Inflammatory macrophage treated with lipopolysaccharide for 4 hours (primary cell): ENCODE measurements at places on chromosomes 3 and 15.

DNA sequence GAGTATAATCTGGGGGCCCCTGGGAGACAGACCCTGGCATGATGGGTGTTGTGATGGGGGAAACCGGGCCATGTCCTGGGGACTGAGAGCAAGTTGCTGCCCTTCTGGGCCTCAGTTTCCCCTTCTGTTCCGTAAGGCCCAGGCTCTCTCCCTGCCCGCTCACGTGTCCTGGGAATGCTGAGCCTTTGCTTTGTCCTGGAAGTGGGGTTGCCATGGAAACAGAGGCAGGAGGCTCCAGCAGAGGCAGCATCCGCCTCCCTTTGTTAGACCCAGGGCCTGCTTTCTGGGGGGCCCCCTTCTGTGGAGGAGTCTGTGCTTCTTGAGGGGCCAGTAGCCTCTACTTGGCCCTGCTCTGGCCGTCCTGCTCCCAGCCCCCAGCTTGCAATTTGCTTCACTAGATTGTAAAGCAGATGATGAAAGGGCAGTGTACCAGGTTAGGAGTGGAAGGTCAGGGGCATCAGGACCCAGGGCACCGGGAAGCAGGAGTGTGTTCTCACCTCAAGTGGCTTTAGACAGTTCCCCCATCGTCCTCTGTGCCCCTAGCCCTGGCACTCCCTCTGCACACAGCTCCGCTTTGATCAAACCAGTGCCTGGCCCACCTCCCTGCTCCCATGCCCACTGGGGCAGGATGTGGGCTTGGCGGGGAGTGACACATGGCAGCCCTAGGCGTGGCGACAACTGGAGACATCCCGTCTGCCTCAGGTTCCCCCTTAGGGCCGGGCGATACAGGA lies 105.6 kb downstream of the FBLN2 start:
- no peak for DNase-seq

GRCh38 chr15:90291679-90292356 lies 26.3 kb downstream of the NGRN start:
- peak; percentile 15 for DNase-seq

DNA sequence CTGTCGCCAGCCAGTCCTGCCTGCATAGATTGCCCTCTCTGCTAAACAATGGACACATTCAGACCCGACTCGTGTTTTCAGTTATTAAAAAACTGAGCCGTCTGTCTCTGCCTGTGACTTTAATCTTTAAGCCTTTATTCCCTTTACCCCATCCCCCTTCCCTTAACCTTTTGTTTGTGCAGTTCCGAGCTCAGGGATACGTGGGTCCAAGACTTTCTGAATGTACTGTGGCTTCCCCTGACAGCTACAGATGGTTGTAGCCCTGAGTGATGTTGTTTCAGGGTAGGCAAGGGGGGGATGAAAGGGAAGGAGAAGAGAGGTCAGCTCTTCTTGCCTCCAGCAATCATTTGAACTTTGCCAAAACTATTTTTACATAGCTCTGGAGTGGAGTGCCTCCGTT lies 44.6 kb downstream of the EEFSEC start:
- DNase-seq, result no peak

DNA sequence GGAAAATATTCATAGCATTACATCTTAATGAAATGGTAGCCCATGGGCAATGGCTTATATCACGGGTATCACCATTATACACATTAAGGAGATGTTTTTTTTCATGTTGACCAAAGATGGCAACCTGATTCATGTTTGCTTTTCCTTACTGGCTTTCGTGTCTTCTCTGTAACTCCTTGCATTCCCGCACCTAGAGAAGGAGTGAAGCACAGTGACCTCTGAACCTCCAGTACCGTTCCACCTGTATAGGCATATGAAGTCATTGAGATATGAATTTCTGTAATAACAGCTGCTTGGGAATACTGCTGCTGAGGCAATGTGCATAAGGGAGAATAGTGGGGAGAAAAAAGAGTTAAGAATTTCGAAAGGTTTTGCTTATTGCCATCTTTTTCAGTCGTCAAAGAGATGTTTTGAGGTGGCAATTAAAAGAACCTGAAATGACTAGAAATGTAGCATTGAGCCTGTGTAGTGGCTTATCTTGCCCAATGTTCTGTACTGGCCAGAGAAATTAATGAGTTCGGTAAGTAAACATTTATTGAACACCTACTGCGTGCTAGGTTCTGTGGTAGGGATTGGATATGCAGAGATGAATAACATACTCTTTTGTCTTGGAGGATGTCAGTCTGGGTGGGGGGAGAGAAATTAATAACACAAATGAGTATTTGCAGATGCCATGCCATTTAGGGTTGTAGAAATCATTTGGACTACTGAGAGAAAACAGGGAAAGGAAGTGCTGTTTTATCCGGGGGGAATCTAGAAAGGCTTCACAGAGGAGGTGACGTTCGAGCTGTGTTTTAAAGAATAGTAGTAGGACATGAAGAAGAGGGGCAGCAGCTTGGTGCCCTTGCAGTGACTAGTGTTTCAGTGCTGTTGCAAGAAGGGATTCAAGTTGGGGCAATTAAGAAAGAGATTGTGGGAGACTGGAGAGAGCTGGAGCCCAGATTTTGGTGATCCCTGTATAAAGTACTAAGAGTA lies 2.5 kb downstream of the FEM1B start:
- DNase-seq, result peak; percentile 35

- no peak for DNase-seq
Measured at GRCh38 chr3:124823648-124824047, 63.5 kb downstream of the ITGB5 start.

DNA sequence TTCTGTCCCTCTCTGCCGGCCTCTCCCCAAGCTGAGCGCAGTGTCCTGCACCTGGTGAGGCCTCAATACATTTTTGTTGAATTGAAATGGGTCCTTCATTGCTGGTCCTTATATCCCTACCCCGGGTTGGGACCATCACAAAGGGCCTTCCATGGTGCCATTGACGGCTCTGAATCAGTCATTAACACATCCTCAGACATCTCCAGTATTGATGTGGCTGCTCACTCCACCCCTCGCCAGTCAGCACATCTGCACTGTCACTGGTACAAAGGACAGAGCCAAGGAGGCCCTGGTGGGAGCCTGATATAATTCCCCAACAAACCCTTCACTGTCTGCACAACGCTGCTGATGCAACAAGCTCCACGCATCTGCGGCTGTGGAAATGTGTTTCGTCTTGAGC lies 191.6 kb upstream of the TOPAZ1 start:
- no peak for DNase-seq

- no peak for DNase-seq
Measured at GRCh38 chr3:5504135-5504534, 316.6 kb downstream of the EDEM1 start.
